Activated CD8-positive, alpha-beta memory T cell treated with anti-CD3 and anti-CD28 coated beads, Interleukin-2, amount 50 U/mL, for 4 hours (primary cell): ENCODE measurements at places on chromosomes 7 and 10.
A peak's percentile ranks its signal among the peaks of the same experiment; 100 is the strongest.

DNA sequence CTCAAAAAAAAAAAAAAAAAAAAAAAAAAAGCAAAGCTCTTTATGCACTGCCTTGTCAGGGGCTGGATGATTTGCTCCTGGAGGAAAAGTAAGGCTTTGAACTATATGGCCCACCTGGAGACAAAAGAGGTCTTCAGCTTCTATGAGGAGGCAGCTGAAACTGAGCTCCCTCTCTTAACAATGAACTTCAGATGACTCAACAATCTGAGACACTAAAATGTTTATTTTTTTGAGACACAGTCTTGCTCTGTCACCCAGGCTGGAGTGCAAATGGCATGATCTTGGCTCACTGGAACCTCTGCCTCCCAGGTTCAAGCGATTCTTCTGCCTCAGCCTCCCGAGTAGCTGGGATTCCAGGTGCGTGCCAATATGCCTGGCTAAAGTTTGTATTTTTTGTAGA lies 36.7 kb downstream of the RAB19 start:
- no peak for DNase-seq

- DNase-seq = no peak
Measured at GRCh38 chr10:33753389-33753788, 418.9 kb upstream of the NRP1 start.

DNA sequence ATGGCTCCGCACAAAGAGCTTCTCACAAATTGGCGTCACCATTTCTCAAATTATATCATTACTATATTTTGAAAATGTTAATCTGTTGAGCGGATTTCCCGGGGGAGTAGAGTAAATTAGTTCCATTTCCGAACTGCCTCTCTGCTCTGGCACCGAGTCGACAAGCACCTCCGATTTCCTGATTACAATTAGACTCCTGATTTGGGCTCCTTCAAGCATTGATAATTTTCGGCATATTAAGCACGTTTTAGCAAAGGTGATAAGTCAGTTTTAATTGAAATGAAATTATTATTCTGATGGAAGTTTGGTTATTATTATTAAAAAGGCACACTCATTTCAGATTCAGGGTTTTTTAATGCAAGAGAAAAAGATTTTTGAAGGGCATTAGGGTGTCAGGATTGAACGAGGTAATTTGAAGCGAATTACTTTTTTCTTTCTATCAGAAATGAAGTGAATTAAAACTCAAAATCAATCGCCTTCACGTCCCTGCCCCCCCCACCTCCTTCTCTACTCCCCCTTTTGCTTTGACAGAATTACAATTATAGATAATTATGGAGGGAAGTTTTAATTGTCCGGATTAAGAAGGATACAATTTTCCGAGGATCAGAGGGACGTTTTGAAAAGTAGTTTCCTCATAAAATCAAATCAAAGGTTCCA lies 4.0 kb upstream of the UNCX start:
- no peak for DNase-seq

DNA sequence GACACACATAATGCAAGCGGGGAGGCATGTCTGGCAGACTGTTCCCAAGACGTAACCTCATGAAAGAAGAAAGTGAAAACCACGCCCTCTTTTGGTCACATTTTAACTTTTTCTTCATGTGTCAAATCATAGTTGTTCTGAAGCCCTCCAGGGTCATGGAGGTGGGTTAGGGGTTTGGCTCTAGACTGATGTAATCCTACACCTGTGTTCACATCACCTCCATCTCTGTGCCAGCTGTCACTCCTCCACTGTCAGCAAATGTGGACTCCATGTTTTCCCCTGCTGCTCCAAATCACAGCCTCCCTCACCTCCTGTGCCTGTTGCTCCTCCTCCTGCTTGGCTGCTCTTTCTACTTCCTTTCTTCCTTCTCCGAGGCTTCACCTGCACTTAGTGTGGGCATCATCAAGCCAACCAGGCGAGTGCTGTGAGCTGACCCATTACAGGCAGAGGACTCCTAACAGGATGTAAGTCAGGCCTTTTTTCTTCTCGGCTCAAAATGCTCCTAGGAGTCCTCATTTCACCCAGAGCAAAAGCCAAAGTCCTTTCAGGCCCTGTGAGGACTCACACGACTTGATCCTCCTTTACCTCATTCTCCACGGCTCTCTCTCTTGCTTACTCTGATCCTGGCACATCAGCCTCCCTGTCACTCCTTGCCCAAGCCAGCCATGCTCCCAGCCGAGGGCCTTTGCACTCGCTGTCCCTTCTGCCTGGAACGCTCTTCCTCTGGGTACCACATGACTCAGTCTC lies 66.4 kb upstream of the IFRD1 start:
- no peak for DNase-seq

DNA sequence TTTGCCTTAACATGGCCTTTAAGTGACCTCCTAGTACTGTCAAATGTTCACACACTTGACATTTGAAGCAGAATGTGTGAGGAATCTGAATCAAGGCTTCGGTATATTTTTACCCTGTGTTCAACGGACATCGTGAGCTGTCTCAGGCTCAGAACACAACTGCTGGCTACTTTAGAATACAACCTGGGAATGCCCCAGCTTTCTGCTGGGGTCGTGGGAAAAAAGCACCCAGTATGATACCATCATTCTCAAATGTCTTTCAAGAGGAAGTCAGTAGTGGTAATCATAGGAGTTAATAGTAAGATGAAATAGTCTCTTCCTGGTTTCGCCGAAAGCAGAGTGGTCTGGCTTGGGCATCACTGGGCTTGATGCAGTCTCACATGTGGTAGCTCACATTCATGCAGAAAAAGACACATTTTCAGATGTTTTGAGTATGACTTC lies 67.2 kb downstream of the CREB5 start:
- no peak for DNase-seq

GRCh38 chr7:140079121-140079536 lies 16.4 kb upstream of the PARP12 start:
- DNase-seq = no peak

DNA sequence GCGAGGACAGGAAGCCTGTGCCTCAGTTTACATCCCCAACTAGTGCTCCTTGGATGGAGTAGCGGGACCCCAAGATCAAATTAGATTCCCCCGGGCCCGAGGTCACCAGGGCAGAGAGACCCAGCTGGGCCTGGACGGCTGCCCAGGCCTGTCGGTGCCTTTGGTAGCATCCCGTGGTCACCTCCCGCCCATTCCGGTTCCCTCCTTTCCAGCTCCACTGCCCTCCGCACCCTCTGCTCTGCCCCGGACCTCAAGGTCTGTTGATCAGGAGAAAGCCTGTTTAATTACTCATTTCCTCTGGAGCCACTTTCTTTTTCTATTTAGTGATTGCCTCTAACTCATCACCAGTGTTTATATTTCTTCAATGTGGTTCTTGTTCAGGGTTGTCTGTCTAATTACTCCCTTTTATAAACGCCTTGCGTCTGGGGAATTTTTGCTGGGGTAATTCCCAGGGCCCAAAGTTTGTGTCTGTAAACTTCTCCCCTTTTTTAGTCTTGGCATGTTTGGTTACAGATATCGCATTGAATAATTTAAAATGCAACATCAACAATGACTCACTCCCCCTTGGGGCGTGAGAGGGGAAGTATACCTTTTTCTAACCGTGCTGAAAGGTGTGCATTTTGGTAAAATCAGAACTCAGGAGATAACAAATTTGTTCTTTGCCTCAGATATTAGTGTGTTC lies 1.9 kb downstream of the FOXK1 start:
- DNase-seq = peak; percentile 46

DNA sequence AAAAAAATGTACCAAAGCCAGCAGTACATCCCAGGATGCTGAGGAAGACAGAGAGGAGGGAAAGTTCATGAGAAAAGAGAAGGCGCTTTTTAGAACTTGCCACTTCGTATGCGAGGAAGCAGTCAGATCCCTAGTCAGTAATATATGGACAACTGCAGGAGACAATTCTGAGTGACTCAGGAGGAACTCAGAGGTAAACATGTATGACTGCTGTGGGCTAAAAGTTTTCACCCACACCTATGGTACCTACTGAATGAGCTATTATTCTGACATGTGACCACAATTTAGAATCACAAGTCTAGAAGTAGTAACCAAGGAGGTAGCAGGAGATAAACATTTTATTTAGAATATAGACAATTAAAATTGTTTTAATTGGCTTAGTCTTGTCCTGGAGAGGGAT lies 126.5 kb downstream of the ICA1 start:
- DNase-seq = no peak
